RWPE1 (cell line): ENCODE measurements at places on chromosomes 3 and 15.

DNA sequence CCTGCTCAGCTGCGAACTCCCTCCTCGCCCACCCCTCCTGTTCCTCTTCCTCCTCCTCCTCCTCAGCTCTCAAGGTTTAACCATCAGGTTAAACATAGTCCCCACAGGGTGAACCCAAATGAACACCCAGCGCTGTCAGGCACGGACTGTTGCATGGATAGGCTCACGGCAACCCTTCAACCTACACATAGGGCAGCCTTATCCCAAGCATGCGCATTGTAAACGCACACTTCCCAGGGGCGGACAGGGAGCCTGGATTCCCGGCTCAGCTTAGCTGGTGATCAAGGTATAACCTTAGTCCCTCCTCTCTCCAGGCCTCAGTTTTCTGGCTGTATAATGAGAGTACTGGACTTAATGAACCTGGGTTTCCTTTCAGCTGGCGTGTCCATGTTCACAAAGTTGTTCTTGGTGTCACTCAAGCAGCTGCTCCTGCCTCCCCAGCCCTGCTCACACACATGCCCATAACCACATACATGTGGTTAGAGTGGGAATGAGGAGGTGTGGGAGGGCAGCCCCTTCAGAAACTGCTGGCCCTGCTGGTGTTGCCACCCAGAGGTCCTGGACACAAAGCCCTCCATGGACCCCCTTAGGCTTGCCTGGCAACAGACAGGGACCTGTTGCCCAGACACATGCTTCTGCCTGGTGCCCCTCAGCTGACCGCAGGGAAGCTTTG lies 20.9 kb upstream of the VPS33B start:
- no peak for DNase-seq

DNA sequence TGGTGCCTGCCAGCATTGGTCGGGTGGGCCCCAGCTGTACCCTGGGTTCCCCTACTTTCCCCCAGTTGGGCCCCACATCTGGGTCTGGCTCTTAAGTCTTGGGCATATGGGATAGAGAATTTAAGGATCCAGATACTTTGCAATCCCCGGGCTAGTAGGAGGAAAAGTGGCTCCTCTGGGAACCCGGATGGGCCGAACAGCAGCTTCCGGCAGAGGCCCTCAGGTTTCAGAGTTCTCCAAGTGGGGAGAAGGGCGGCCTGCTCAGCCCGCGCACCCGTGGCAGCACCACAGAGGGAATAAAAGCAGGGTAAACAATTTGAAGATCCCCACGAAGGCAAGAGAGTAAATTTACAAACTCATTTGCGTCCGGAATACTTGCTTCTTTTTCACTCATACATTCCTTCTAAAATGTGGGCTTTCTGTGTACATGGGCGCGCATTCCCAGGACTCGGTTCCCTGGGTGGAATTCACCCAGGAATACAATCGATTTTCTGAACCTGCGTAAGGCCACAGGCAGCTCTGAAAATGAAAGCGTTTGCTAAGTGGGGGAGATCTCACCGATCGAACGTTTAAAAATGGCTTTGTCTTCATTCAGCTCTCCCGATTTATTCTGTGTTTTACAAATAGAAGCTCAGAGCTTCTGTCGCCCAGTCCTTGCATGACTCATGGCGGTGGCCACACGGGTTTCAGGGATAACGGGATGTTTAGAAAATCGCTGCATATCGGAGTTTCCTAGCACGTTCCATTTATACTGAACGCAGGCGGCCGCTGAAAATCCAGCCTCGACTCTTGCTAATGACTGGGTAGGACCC lies 74.0 kb upstream of the POLG start:
- DNase-seq = no peak

DNA sequence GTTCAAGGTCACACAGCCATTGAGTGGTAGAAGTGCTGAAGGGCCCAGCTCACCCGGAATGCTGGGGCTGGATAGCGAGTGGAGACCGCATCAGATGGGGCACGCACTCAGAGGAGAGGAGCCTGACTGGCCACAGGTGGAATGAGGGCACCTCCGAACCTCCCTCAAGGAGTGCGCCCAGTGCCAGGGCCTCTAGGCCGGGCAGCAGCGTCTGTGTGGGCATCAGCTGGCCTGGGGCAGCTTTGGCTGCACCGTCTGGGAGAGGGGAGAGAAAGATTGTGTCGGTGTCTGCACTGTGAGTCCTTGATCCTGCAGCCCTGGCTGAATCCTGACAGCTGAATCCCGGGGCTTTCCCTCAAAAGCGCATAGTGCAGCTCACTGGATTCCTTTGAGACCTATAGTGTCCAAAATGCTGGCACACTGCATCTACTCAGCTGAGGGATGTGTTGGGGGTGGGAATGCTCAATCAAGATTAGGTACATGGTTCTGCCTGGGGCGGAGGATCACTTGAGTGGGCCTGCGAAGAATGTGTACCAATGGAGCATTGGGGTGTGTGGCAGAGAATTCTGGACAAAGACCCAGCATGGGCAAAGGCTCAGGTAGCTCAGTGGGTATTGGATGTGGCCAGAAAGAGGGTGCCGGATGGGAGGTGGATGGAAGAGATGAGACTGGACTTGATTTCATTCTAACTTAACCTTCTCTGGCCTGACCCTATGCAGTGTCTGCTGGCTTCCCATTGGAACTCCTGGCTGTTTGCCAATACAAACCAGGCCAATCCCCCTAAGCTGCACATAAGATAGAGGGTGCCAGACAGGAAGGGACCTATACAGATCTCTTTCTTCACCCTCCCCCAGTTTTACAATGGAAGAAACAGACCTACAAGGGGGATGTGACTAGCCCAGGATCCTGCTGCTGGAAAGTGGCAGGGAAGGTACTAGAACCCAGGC lies 950 bp downstream of the ANKDD1A start:
- no peak for DNase-seq

GRCh38 chr15:59948924-59949613 lies 55.0 kb upstream of the FOXB1 start:
- DNase-seq = no peak

- DNase-seq = peak; percentile 93
These were observed 52.8 kb downstream of the PLXNA1 start for GRCh38 chr3:127035677-127036076.

GRCh38 chr15:57962887-57963286 lies 102.6 kb downstream of the ALDH1A2 start:
- peak; percentile 31 for DNase-seq

DNA sequence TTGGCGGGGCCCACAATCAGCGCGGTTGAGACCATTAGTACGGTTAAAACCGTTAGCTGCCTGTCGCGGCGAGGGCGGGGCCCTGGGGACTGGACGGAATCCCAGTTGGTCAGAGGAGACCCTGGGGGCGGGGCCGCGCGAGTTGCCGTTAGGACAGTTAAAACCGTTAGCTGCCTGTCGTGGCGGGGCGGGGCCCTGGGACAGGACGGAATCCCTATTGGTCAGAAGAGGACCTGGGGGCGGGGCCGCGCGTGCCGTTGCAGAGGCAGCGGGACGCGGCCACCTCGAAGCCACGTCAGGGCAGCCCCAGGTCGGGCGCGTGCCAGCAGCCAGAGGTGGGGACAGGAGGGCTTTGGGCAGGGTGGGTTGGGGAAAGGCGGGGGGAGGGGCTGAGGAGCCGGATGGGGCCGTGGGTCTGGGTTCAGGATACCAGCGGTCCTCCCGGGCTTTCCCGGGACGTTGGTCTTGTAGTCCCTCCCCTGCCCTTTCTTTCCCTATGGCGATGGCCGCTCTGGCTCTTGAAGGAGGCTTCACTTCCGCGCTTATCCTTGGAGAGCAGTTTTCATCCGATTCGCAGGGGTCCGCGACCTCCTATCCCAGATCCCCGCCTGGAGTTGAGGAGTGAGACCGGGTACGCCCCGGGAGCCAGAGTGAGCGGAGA lies 28.0 kb downstream of the KLHDC8B start:
- peak; percentile 30 for DNase-seq

GRCh38 chr3:32757618-32758374 lies 60.0 kb upstream of the TRIM71 start:
- DNase-seq = no peak

GRCh38 chr15:101651554-101652097 lies 555 bp downstream of the TM2D3 start:
- peak; percentile 66 for DNase-seq

DNA sequence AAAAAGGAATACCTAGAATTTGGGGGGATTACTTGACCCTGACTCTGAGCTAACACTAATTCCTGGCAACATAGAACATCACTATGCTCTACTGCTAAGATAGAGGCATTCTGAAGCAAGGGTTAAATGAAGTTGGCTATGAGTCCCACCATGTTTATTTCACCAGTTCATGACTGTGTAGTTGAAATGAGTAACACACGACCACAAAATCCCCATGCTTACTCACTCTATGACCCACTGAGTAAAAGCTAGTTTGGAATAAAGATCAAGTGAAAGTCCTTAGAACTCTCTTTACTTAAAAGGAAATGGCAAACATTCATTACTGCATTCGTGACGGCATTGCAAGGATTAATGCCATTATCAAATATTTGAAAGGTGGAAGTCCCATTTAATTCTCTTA lies 47.4 kb downstream of the MRPL46 start:
- no peak for DNase-seq

DNA sequence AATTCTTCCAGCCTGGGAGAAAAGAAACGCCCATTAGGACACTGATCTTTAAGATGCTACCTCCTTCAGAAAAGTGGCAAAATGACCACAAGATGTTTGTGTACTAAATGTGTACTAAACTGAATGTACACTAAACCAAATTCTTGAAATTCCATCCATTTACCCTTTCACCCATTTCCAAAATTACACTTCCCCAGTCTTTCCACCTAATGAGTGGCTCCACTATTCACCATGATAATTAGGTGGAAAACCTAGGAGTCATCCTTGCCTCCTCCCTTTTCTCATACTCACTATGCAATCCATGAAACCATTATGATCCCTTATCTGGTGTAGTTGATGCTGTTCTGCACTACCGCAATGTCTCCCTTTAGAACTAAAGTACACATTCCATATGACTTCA lies 452.1 kb upstream of the THBS1 start:
- no peak for DNase-seq

DNA sequence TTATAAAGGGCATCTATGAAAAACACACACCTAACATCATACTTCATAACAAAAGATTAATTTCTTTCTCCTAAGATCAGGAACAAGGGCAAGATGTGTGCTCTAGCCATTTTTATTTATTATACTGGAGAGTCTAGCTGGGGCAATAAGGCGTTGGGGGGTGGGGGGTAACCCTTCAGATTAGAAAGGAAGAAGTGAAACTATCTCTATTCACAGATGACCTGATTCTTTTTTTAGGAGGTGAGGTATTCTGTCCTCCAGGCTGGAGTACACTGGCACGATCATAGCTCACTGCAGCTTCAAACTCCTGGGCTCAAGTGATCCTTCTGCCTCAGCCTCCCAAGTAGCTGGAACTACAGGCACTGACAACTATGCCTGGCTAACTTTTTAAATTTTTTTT lies 89.5 kb upstream of the MANF start:
- no peak for DNase-seq
